ENCODE measurements at places on chromosomes 5 and 9. TPM values are rescaled to one million over a fixed set of nuclear protein-coding genes. Genes with fewer than 3 reads are reported as not detected.

DNA sequence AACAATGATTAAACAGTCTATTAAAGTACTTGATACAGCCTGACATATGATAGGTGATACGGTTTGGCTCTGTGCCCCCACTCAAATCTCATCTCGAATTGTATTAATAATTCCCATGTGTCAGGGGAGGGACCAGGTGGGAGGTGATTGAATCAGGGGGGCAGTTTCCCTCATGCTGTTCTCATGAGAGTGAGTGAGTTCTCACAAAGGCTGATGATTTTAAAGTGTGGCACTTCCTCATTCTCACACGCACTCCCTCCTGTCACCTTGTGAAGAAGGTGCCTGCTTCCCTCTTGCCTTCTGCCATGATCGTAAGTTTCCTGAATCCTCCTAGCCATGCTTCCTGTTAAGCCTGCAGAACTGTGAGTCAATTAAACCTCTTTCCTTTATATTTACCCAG, 40.1 kb upstream of the TARS1 start:
- DNase-seq: no peak

GRCh38 chr9:109974143-109974917, 194.3 kb downstream of the PALM2AKAP2 start:
- DNase-seq: no peak

DNA sequence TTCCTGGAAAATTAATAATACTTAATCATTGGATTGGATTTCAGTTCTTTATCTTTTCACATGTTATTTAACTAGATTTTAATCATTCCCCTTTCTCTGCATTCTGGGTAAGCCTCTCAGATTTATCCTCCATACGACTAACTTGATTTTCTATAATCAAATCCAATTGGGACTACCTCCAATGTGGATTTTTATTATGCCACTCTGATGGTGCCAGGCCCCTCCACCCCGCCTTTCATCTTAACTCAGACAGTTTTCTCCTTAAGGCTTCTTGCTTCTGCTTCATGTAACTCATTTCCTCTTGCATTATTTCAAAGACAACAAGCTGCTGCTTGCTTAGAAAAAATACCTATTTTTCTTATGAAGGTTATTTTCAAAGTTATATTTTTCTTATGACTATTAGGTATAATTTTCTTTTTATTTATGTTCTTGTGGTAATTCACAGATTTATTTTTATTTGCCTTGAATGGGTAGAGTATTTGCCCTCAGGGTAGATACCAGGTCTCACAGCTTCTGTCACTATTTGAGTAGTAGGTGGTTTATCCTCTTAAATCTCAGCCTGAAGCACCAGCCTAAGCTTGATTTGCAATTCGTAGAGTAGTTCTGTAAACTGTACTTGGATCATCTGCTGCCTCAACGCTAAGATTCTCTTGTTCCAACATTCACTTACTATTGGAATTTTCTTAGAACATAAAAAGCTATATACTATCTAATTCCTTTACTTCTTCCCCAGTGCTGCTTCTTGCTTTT, 659.0 kb upstream of the ARRDC3 start:
- no peak for DNase-seq

GRCh38 chr5:157574456-157575380, 857 bp downstream of the ADAM19 start:
- DNase-seq: no peak

DNA sequence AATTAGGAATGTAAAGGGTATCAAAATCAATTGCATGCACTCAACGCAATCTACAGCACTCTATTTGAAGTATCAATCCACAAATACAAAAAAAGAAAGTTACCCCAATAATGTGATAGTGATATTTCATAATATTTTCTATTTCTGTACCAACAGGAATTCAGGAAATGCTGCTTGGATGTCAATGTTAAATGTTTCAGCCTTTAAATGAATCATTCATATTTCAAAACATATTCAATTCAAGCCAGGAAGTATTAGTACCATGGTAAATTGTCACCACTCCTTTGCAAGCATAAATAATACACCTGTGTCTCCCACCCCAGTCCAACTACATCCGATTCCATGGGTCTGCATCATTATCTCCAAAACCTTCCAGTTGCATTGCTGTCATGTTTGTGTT, 1185.5 kb upstream of the CDH18 start:
- no peak for DNase-seq

DNA sequence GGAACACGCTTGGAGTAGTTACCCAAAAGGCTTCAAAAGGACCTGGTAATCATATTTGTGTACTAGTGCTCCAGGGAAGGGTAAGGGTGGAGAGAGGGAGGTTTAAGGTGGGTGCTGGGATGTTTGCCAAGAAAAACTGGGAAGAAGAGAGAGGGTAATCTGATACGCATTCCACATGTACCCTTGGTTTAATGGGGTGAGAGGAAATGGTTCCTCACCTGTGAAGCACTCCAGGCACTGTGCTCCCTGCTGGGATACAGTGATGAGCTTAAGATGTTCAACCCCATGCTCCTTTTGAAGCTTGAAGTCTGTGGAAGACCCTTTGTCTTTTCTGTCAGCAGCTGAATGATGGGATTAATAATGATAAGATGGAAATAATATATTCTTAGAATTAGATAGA, 98.4 kb downstream of the COX7C start:
- DNase-seq: no peak

Gene GFPT2
- 18.8 TPM for total RNA-seq

Gene KIF20A
- total RNA-seq: 5.2 TPM

Gene SPATA31E1
- total RNA-seq: not detected
